ENCODE measurements at places on chromosomes 5 and 9.

DNA sequence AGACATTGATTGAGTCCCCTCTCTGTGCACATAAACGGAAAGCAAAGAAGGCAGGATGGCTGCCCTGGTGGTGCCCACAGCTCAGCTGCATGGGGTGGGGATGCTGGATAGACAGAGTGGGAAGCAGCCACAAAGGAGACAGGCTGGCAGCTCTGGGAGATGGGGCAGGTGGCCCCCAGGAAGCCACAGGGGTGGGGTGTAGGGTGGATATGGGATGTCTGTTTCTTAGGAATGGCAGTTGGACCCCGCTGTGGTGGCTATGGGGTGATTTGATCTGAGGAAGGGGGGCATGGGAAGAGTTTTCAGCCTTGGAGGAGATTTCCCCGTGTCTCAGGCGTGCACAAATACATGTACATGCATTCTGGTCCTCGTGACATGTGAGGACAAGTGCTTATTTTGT lies 50.2 kb upstream of the VDAC1 start:
- DNase-seq: no peak

- DNase-seq: no peak
These were observed 196.5 kb upstream of the NREP start for GRCh38 chr5:111953351-111954127.

DNA sequence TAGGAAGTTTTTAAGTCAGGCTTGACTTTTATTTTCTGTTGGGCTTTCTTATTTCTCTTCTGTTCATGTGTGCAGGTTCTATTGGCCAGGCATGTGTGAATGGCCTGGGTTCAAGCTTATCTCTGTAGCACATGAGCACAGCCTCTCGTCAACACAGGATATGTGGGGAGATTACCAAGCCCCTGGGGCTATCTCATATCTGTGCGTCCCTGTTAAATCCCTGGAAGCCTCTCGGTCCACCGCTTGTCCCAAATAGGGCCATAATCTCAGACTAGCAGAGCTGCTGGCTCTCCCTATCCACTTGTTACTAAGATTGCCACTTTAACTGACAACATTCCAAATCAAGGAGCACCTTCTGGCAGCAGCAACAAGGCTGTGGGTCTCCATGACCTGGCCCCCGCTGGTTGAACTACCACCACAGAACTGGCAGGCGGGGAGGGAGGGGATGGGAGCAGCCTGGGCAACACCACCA lies 28.4 kb upstream of the EBF1 start:
- DNase-seq: no peak

DNA sequence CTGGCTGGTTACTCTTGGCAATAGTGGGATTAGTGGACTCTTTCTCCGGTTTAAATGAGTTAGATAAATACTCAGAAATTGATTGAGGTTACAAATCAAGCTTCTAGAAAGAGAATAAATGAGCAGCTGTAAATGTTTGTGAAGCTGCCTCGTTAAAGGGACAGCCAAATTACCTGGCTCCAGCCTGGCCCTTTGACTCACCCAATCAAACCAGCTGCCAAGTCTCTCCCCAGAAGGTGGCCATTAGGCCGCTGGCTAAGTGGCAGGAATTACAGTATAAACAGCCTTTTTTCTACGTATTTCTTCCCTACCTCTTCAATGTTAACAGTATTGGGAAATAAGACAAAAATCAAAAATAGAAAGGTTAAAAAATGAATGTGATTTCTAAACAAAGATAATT lies 46.0 kb upstream of the SRFBP1 start:
- no peak for DNase-seq

DNA sequence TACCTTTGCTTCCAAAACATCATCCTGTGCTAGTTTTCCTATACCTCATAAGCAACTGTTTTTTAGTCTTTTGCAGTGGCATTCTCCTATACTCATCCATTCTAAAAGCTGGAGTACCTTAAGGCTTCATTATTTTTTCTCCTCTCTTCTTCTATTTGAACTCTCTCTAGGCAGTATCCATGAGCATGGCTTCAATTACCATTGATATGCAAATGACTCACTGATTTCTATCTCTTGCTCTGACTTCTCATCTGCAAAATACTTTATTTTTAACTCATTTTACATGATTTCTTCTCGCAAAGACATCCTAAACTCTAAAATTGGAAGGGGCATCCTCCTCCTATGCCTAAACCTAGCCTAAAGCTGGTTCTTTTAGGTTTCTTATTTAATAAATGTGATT lies 365.1 kb upstream of the NUDT12 start:
- no peak for DNase-seq

DNA sequence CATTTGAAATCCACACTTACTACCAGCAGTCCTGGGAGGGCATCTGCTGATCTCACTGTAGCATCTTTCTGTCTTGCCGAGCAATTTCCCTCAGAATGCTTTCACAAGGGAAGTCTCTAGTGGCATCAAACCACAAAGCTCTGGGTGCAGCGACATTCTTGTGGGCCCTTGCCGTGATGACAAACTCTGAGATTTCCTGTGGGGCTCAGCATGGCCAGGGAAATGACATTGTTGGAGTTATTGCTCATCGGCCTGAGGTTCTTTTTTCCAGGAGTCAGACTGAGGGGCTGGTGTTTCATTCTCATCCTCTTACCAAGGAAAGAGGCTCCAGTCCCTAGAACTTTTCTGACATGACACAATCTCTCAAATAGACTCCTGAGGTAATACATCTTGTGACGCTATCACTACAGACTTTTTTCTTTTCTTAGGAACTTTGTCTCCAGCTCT lies 51.4 kb downstream of the PFDN1 start:
- peak; percentile 62 for DNase-seq

- DNase-seq: no peak
These were observed 22.3 kb upstream of the DPYSL3 start for GRCh38 chr5:147532156-147532555.

- peak; percentile 8 for DNase-seq
These were observed 52.2 kb upstream of the TUT7 start for GRCh38 chr9:86406366-86406765.

- no peak for DNase-seq
These were observed 63.8 kb upstream of the ANKH start for GRCh38 chr5:14935341-14935740.

DNA sequence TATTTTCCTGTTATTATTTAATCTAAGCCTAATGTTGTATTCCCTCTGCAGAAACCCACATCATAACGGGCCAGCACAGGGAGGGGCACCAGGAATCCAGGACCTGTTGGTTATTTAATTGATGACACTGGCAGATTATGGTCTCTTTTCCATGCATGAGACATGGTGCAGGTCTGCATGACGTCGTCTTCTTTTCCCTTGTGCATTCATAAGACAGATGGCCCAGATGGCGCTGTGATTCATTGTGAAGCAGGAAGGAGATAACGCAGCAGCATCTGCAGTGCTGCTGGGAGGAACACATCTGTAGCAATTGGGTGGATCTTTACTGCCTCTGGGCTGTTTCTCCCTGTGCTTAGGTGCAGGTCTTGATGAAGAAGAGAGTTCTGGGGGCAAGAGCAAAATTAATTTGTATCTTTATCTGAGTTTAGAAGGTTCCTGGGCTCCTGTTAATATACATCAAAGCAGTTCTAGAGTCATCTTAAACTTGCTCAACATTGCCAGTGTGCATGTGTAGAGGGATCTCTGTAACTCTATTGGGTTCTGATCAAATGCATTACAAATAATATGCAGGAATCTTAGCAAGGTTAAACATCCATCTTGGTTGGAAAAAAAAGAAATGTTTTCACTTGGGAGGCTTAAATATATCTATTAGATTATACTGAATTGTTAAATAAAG lies 176.1 kb downstream of the PCSK1 start:
- DNase-seq: no peak

- no peak for DNase-seq
These were observed 129.0 kb downstream of the CDH18 start for GRCh38 chr5:19859020-19859419.

GRCh38 chr9:89810431-89810830 lies 205.6 kb downstream of the GADD45G start:
- DNase-seq: no peak

DNA sequence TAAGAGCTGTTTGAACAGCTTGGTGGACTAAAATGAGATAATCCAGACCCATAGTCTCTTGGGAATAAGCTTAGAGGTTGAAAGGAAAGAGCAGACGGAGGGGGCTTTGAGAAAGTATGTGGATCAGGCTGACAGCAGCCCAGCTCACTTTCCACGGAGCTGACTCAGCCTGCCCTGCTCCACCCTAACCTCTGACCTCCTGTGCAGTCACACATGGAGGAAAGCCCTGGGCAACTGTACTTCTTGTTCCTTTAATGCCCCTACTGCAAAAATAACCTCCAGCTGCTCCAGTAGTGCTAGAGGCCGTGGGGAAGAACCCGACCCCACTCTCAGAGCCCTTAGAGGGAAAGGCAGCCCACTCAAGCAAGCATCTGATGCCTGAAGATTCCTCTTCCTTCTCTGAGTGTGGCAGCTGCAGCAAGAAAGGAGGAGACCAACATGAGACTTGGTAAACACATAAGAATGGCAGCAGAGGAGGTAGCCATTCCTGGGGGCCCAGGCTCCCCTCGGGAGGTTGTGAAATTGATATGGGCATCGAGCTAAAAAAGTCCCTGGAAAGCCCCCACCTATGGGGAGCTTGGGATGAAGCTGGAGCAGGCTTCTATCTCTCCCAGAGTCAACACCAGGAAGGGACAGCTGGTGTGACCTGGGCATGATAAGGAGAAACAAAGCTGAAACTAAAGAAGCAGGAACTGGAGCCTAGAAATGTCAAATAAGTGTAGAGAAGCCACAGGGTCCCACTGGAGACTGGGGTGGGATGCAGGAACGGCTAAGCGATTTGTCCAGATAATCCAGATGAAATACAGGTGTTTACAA lies 204.3 kb downstream of the PIK3R1 start:
- DNase-seq: no peak

- DNase-seq: no peak
These were observed 2.9 kb downstream of the IQGAP2 start for GRCh38 chr5:76406014-76406413.
